ENCODE measurements at places on chromosomes 2 and 18. TPM values are rescaled to one million over a fixed set of nuclear protein-coding genes. Genes with fewer than 3 reads are reported as not detected.
A peak's percentile ranks its signal among the peaks of the same experiment; 100 is the strongest.

Gene IL36RN
- total RNA-seq, result not detected

DNA sequence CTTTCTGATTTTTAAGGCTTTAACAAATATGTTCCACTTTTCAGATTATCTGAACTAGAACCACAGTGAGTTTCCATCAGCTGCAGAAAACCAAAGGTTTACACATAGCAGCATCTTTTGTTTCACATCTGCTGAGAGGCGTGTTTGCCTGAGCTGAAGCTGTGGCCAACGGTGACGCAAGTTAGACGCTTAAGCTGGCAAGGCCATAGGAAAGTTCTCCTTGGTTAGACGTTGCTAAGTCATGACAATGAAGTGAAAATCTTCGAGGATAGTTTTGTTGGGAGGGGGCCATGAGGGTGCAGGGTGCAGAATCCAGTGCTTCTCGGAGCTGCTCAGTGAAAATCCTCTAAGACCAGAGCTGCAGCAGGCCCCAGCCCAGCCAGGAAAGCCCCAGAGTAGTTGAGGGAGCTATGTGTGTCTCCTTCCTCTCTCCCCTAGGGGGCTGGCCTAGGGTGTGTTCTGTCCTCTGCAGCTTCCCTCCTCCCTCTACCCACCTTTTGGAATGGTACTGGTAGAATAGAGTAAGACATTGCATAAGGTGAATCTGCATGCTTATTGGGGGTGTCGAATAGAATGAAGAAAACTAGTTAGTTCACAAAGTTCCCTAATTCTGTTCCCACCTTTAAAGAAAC is 105.4 kb downstream of the FHOD3 start:
- no peaks in the 10 kb centered on the region for H3K36me3 ChIP-seq
- H3K27ac ChIP-seq, result no peak overlapping the region
- no peak overlapping the region for H3K4me3 ChIP-seq
- H3K4me1 ChIP-seq, result 0 out of 2 replicates have a peak, but pooled peaks cover 1% of the 10 kb centered on the region
- no peak for DNase-seq

DNA sequence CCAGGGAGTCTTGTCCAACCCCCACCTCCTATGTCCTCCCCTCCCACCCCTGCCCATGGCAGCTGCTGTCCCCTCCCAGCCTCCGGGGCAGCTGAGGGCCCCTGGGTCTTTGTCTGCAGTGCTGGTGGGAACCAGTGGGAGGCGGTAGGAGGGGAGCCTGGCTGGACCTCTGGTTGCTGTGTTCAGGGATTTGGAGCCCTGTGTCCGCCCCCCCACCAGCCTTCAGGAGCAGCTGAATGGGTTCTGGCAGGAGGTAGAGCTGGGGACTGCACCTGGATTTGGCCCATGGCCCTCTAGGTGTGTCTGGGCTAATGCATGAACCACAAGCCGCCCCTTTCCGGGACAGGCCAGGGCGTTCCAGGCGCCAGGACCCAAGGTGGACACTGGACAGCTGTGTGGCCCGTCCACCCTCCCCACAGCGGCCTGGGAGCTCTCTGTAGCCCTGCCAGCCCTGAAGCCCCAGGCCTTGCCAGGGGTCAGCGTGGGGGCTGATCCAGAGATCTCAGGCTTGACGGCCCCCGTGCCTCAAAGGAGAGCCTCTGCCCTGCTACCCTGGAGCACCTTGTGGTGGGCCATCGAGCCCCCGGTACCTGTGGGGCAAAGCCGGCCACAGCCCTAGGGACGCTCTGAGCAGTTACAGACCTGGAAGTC is 25.4 kb downstream of the GPC1 start:
- no peak overlapping the region for H3K27ac ChIP-seq
- H3K36me3 ChIP-seq, result no peaks in the 10 kb centered on the region
- peaks cover 2% of the 10 kb centered on the region for H3K4me1 ChIP-seq
- no peak overlapping the region for H3K4me3 ChIP-seq

DNA sequence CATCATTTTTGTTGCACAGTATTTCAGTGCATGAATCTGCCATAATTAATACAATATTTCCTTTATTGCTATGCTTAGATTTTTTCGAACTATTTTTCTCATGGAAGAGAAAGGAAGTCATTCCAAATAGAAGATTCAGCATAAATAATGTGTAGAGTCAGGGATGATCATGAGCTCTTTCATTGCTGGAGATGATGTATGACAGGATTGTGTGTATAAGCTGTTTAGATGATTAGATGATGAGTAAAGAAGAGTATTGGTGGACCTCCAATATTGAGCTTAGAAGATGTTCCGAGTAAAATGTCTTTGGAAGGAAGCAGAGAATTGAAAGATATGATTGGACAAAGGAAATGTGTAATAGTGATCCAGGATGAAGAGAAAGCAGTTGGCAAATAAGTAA is 364.5 kb downstream of the PARD3B start:
- H3K27me3 ChIP-seq, result no peaks in the 10 kb centered on the region
- H3K4me1 ChIP-seq, result no peaks in the 10 kb centered on the region
- H3K36me3 ChIP-seq, result no peaks in the 10 kb centered on the region
- no peak for DNase-seq
- H3K27ac ChIP-seq, result no peak overlapping the region

DNA sequence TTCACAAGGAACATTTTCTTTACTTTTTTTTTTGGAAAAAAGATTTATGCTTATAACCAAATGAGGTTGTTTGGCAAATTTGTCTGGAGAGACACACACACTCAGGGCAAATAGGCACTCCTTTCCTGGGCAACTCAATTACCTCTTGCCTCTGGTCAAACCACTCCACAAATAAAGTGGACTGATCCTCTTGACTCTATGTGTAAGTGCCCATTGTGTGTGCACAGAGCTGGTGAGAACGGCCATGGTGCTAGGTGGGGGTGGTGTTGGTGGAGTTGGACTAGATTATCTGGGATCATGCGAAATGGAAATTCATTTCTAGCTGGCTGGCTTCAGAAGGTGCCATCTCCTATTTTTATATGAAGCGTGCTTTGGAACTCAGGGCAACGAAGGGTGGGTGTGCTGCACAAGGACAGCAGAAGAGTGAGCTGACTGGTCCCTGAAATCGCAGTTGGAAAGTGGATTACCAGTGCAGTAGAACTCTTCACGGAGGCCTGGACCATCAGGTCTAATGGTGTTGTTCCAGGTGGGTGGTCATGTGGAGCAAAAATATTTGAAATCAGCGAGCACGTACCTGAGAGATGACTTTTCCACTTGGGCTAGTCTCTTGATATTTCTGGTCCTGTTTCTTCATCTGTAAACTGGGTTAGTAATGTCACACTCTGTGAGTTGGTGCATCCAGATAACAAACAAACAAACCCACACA is 149.9 kb downstream of the RPIA start:
- no peak overlapping the region for H3K27ac ChIP-seq
- H3K4me1 ChIP-seq, result no peaks in the 10 kb centered on the region
- no peaks in the 10 kb centered on the region for H3K27me3 ChIP-seq
- no peak for DNase-seq
- no peaks in the 10 kb centered on the region for H3K36me3 ChIP-seq

DNA sequence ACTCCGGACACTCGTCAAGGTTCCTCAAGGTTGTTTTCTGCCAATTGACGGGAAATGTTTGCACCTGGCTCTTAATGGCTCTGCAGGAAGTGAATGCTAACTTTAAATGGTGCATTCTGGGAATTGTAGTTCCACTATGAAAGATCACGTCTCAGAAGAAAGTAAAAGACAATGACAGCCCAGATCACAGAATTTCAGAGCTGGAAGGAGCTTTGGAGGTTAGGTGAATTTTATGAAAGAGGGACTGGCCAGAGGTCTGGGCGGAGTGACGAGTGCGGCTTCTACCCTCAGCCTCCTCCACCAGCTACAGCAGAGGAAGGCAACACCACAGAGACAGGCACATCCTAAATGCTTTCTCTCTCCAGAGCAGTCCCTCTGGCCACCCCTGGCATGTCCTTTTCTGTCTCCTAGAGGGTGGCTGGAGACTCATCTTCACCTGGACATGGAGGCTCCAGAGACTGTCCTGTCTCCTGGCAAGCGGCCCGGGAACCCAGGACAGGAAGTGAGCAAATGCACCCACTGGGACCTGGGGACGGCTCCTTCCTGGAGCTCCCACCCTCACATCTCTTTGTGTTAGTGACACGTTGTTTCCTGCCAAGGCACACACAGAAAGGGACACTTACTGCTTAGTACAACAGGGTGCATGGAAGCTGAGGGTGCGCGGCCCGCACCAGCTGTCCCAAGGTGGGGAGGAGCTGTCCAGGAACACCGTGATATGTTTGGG is 19.4 kb downstream of the THAP4 start:
- DNase-seq, result no peak
- peaks cover 1% of the 10 kb centered on the region for H3K4me1 ChIP-seq
- peak overlapping the region; percentile 11 for H3K27ac ChIP-seq

DNA sequence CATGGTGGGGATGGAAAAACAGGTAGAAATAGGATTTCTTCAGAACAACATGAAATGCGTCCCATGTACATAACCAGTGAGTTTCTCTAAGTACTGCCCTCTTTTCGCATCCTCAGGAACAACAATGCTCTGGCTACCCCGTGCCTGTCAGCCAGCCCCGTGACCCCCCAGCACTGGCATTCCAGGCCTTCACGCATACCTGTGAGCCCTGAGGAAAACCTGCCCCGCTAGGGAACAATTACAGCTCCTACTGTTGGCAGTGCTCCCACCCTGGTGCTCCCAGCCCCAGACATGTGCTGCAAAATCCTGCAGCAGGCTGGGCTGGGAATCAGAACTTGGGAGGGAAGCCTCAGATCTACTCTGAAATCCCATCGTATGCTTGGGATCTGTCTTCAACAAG is 9.1 kb downstream of the SMAD7 start:
- H3K4me1 ChIP-seq, result peaks cover 43% of the 10 kb centered on the region
- no peak for DNase-seq
- no peaks in the 10 kb centered on the region for H3K27me3 ChIP-seq
- no peak overlapping the region for H3K4me3 ChIP-seq
- H3K27ac ChIP-seq, result no peak overlapping the region

Gene MC5R
- total RNA-seq, result 0.31 TPM

DNA sequence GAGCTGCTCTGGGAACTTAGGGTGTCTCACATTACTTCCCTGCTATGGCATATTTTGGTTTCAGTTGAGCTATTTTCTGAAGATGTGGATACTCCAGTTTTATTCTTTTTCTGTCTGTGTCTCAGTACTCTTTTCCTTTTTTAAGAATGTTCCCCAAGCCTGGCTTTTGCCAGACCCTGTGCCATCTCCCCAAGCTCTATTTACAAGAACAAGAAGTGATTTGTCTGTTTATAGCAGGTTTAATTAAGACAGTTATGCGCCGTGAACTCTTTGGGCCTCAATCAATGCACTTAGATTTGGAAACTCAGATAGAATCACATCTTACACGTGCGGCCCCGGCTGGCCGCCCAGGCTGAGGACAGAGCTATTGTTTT is 8.9 kb upstream of the SATB2 start:
- DNase-seq, result no peak
- peak overlapping the region; percentile 16 for H3K4me3 ChIP-seq
- peaks cover 99% of the 10 kb centered on the region for H3K27me3 ChIP-seq
- peaks cover 47% of the 10 kb centered on the region for H3K4me1 ChIP-seq
- no peak overlapping the region for H3K27ac ChIP-seq
- no peaks in the 10 kb centered on the region for H3K36me3 ChIP-seq

DNA sequence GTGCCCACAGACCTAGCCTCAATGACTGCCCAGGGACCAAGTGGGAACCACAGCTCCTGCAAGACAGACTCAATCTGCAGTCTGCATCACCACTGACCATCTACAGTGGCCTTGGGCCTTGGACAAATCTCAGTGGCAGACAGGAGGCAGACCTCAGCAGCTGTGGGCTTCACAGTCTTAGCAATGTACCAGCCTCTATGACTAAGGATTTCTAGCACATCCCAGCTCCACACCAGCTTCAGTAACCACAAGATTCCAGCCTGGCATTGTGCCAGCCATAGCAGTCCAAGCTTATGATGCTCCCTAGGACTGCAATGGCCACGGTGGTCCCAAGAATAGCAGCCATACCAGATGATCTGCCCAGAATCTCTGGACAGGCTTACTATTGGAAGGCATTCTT is 19.6 kb upstream of the WDR75 start:
- DNase-seq, result no peak
- H3K4me3 ChIP-seq, result no peak overlapping the region
- H3K27ac ChIP-seq, result no peak overlapping the region

DNA sequence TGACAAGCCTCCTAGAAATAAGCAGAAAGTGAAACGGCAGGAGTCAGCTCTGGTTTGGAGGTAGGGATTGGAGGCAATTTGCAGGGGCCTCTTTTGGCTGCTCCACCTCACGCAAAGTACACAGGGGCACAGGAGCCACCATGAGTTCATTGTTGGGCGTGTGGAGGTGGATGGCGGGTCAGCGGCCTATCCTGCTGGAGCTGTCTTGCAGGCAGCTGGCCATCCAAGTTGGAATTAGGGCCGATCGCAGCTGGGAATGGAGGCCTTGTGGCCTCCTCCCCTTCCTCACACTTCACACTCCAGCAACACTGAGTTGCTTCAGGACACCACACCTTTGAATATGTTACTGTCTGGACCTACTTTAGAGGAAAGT is 171.5 kb downstream of the MYCN start:
- no peaks in the 10 kb centered on the region for H3K36me3 ChIP-seq
- H3K27ac ChIP-seq, result no peak overlapping the region
- no peaks in the 10 kb centered on the region for H3K27me3 ChIP-seq
- H3K4me3 ChIP-seq, result no peak overlapping the region
- peaks cover under 1% of the 10 kb centered on the region for H3K4me1 ChIP-seq

- H3K4me1 ChIP-seq, result no peaks in the 10 kb centered on the region
- H3K4me3 ChIP-seq, result no peak overlapping the region
- no peaks in the 10 kb centered on the region for H3K36me3 ChIP-seq
- H3K27ac ChIP-seq, result no peak overlapping the region
- no peaks in the 10 kb centered on the region for H3K27me3 ChIP-seq
- DNase-seq, result no peak
These were observed 1057.8 kb upstream of the CDH2 start for GRCh38 chr18:29234751-29235150.

DNA sequence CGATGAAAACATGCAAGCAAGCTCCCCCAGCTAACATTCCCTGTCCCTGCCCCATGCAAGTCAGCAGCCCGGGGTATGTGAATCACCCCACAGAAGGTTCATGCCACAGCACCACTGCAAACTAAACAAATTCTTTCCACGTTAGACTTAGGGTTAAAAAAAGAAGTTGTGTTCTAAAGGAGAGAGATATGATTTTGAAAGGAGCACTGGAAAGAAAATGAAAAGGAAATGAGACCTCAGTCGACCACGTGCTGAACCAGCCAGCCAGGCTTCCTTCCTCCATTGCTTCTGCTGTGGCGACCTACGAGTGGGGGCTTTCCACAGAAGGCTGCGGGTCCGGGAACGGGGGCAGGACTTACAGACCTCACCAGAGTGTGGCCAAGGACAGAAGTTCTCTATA is 52.0 kb downstream of the ARL4C start:
- no peaks in the 10 kb centered on the region for H3K27me3 ChIP-seq
- no peak overlapping the region for H3K4me3 ChIP-seq
- H3K36me3 ChIP-seq, result no peaks in the 10 kb centered on the region
- DNase-seq, result no peak
- H3K4me1 ChIP-seq, result peaks cover 2% of the 10 kb centered on the region

Gene ZNF385B
- 2.9 TPM for total RNA-seq

- H3K4me3 ChIP-seq, result peak overlapping the region; percentile 91
- H3K4me1 ChIP-seq, result peaks cover 5% of the 10 kb centered on the region
- DNase-seq, result no peak
- H3K27me3 ChIP-seq, result no peaks in the 10 kb centered on the region
- peaks cover 7% of the 10 kb centered on the region for H3K36me3 ChIP-seq
- peak overlapping the region; percentile 95 for H3K27ac ChIP-seq
These were observed 834 bp downstream of the PDCL3 start for GRCh38 chr2:100563407-100564247.

GRCh38 chr18:63138436-63139340 is 180.9 kb downstream of the BCL2 start:
- peak overlapping the region; percentile 69 for H3K27ac ChIP-seq
- peak overlapping the region; percentile 23 for H3K4me3 ChIP-seq
- no peaks in the 10 kb centered on the region for H3K27me3 ChIP-seq
- DNase-seq, result peak; percentile 71
- no peaks in the 10 kb centered on the region for H3K36me3 ChIP-seq

Gene ACMSD
- total RNA-seq, result not detected
